Esophagus muscularis mucosa (tissue), 4 donors: ENCODE measurements at places on chromosomes 2 and 18. TPM values are rescaled to one million over a fixed set of nuclear protein-coding genes. Genes with fewer than 3 reads are reported as not detected.

NCKAP5 gene
- 0.33 TPM for total RNA-seq

ZSWIM2 gene
- total RNA-seq: not detected

GRCh38 chr2:8416001-8416571 lies 265.8 kb upstream of the ID2 start:
- H3K4me1 ChIP-seq: peaks cover 8% of the 10 kb centered on the region
- no peaks in the 10 kb centered on the region for H3K36me3 ChIP-seq
- no peaks in the 10 kb centered on the region for H3K27me3 ChIP-seq
- no peak for DNase-seq

GRCh38 chr2:143084462-143084861 lies 44.8 kb upstream of the ARHGAP15 start:
- DNase-seq: no peak
- H3K27ac ChIP-seq: no peak overlapping the region
- no peak overlapping the region for H3K4me3 ChIP-seq
- H3K4me1 ChIP-seq: no peaks in the 10 kb centered on the region

DNA sequence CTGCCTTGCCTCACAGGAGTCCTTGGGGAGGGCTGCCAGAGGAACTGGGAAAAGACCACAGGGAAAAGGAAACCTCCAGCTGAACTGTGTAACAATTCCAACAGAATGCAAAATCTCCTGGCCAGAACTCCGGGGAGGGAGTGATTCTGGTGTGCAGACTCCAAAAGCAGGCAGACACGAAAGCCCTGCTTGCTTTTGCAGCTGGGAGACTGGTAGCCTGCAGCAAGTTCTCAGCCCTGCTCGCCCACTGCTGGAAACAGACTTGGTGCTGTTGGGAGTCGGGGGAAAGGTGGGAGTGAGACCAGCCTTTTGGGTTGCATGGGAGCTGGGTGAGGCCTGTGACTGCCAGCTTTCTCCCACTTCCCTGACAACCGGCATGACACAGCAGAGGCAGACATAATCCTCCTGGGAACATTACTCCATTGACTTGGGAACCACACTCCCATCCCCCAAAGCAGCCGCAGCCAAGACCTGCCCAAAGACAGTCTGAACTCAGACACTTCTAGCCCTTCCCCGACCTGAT lies 26.0 kb upstream of the NMI start:
- no peak for DNase-seq
- H3K36me3 ChIP-seq: no peaks in the 10 kb centered on the region
- no peaks in the 10 kb centered on the region for H3K27me3 ChIP-seq

DNA sequence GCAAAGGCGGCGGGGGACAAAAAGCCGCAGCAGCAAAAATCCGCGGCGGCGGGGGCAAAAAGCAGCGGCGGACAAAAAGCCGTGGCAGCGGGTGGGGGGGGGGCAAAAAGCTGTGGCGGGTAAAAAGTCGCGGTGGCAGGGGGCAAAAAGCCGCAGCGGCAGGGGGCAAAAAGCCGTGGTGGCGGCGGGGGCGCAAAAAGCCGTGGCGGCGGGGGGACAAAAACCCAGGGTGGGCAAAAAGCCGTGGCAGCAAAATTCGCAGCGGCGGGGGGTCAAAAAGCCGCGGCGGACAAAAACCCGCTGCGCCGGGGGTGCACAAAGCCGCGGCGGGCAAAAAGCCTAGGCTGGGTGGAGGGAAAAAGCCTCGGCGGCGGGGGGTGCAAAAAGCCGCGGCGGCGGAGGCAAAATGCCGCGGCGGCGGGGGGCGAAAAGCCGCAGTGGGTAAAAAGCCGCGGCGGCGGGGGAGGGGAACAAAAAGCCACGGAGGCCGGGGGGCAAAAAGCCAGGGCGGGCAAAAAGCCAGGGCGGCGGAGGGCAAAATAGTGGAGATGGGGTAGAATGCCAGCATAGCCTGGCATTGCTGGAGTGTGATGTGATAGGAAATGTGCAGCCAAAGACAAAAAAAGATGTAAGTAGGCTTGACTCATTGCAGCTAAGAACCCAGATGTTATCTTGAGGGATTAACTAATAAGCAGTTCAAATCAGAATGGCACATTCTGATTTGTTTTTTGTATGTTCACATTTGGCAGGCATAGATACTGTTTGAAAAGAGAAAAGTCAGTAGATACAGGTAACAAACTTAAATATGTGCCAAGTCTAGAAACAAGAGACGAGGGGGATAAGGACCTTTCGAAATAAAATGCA lies 1076.3 kb downstream of the RPIA start:
- peaks cover 64% of the 10 kb centered on the region for H3K27me3 ChIP-seq
- H3K4me1 ChIP-seq: no peaks in the 10 kb centered on the region
- H3K27ac ChIP-seq: no peak overlapping the region
- DNase-seq: no peak
- H3K36me3 ChIP-seq: no peaks in the 10 kb centered on the region

ZNF804A gene
- not detected for total RNA-seq

CCDC178 gene
- total RNA-seq: not detected

DNA sequence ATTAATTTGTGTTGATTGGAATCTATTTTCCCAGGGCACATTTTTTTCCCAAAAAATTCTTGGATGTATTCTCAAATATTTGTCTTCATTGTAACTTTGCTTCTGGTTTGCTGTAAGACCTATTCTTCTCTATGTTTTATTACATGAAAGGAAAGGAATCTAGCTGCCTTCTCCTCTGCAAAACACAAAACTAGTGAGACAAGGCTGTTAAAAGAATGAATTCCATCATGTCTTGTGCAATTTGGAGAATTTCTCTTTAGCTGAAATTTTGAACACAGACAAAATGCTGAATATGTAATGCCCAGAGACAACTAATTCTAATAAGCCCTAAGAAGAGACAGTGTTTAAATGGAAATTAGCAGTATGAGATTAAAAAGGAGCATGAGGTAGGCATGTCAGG lies 275.9 kb downstream of the CDH20 start:
- H3K27me3 ChIP-seq: no peaks in the 10 kb centered on the region
- no peak overlapping the region for H3K4me3 ChIP-seq
- no peaks in the 10 kb centered on the region for H3K36me3 ChIP-seq
- H3K4me1 ChIP-seq: peaks cover 16% of the 10 kb centered on the region

TEX44 gene
- total RNA-seq: not detected

MLPH gene
- 7.9 TPM for total RNA-seq

TRIM54 gene
- 0.32 TPM for total RNA-seq

GRCh38 chr2:142862847-142863246 lies 14.6 kb upstream of the KYNU start:
- no peak overlapping the region for H3K4me3 ChIP-seq
- no peaks in the 10 kb centered on the region for H3K36me3 ChIP-seq
- H3K27me3 ChIP-seq: no peaks in the 10 kb centered on the region
- no peak for DNase-seq
- H3K27ac ChIP-seq: no peak overlapping the region
- H3K4me1 ChIP-seq: no peaks in the 10 kb centered on the region

DNA sequence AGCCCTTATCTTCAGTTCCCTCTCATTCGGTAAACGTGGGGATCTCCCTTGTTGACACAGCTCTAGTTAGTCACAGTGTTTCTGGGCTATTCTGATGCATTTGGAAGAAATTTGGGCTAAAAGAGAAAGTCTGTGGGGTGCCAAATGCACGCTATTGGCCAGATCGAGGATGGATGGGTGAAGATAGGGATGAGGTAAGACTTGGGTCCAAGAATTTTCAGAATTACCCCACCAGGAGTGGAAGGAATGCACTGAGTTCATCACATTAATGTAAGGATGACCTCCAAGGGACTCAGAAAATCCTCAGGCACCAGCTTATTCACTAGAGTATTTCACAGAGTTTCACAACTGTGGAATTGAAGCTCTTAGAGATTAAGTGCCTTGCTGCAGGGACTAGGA lies 49.3 kb downstream of the NRP2 start:
- peaks cover 49% of the 10 kb centered on the region for H3K36me3 ChIP-seq
- H3K4me1 ChIP-seq: peaks cover 100% of the 10 kb centered on the region
- no peaks in the 10 kb centered on the region for H3K27me3 ChIP-seq
- no peak overlapping the region for H3K4me3 ChIP-seq
- peak overlapping the region; percentile 87 for H3K27ac ChIP-seq

TCF23 gene
- not detected for total RNA-seq

GRCh38 chr2:25822190-25823117 lies 55.8 kb downstream of the ASXL2 start:
- no peak overlapping the region for H3K27ac ChIP-seq
- H3K4me3 ChIP-seq: peak overlapping the region; percentile 15
- DNase-seq: no peak
- H3K27me3 ChIP-seq: no peaks in the 10 kb centered on the region
- H3K4me1 ChIP-seq: no peaks in the 10 kb centered on the region

GRCh38 chr2:106338043-106338442 lies 130.2 kb downstream of the RGPD3 start:
- no peak overlapping the region for H3K27ac ChIP-seq
- no peaks in the 10 kb centered on the region for H3K36me3 ChIP-seq
- H3K4me3 ChIP-seq: no peak overlapping the region

GRCh38 chr2:134745023-134745422 lies 26.2 kb upstream of the TMEM163 start:
- no peak overlapping the region for H3K4me3 ChIP-seq
- H3K4me1 ChIP-seq: no peaks in the 10 kb centered on the region
- DNase-seq: no peak
- no peaks in the 10 kb centered on the region for H3K27me3 ChIP-seq
- H3K27ac ChIP-seq: no peak overlapping the region

GRCh38 chr2:218329027-218329825 lies 27.4 kb upstream of the CATIP start:
- H3K27me3 ChIP-seq: no peaks in the 10 kb centered on the region
- no peaks in the 10 kb centered on the region for H3K36me3 ChIP-seq
- DNase-seq: peak; percentile 68

NYAP2 gene
- total RNA-seq: under 0.01 TPM

DNA sequence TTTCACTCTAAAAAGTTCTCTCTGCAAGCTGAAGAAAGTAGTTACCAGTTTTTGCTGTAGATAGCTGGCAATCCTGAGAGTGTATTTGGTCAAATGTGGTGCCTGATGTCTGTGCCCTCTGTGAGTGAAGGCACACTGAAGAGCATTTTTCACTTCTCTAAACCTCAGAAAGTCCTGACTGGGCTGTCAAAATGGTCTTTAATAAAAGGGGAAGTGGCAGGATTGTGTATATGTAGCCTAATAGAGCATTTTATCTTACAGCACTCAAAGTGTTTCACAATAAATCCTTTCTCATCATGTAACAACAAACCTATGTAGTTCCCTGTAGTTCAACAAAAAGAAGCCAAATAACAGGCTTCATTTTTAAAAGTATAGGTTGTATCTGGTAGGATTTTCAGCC lies 1552.3 kb upstream of the SLC39A10 start:
- no peaks in the 10 kb centered on the region for H3K27me3 ChIP-seq
- no peak for DNase-seq
- H3K27ac ChIP-seq: no peak overlapping the region
- no peak overlapping the region for H3K4me3 ChIP-seq

GALNT5 gene
- 0.83 TPM for total RNA-seq

ABCG8 gene
- total RNA-seq: not detected

GRCh38 chr2:88450186-88450585 lies 2.3 kb downstream of the FOXI3 start:
- DNase-seq: no peak
- H3K36me3 ChIP-seq: no peaks in the 10 kb centered on the region
- H3K4me3 ChIP-seq: no peak overlapping the region
- H3K27me3 ChIP-seq: peaks cover 45% of the 10 kb centered on the region
- H3K27ac ChIP-seq: no peak overlapping the region

DNA sequence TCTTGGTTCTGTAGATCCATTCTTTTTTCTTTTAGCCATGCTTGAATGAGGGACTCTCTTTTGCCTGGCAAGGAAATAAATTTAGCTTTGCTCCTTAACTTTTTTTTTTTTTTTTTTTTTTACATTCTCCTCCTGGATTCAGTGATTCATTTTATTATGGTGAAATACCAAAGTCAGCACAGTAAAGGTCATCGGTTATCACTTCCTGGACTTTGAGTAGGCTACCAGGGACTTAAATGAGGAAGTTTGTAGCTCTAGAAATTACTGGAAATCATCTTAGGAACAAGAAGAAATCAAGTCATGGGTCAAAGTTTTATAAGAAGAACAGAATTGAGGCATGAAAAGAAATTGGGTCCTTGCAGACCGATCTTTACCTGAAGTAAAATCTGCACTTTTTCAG lies 75.0 kb downstream of the SOCS6 start:
- no peak overlapping the region for H3K27ac ChIP-seq
- no peak for DNase-seq
- no peaks in the 10 kb centered on the region for H3K4me1 ChIP-seq
- no peaks in the 10 kb centered on the region for H3K36me3 ChIP-seq

DNA sequence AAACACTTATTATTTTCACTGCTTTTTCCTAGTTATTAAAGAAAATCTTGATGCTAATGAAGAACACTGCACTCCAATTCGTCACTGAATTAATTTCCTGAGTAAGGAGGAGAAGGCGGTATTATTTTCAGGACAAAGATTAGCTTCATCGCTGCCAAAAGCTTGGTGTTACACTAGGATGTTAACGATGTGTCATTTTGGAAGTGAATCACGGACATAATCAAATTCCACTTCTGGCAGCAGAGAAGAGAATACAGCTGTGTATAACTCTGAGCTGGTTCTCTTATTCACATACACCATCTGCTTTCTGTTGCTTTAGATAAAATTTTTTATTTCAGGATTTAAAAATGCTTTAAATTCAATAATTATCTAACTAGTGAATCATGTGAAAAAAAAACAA lies 74.1 kb downstream of the SCG2 start:
- no peaks in the 10 kb centered on the region for H3K36me3 ChIP-seq
- H3K4me3 ChIP-seq: no peak overlapping the region
- peaks cover 4% of the 10 kb centered on the region for H3K4me1 ChIP-seq
- H3K27me3 ChIP-seq: no peaks in the 10 kb centered on the region

RFTN2 gene
- 6.4 TPM for total RNA-seq

DNA sequence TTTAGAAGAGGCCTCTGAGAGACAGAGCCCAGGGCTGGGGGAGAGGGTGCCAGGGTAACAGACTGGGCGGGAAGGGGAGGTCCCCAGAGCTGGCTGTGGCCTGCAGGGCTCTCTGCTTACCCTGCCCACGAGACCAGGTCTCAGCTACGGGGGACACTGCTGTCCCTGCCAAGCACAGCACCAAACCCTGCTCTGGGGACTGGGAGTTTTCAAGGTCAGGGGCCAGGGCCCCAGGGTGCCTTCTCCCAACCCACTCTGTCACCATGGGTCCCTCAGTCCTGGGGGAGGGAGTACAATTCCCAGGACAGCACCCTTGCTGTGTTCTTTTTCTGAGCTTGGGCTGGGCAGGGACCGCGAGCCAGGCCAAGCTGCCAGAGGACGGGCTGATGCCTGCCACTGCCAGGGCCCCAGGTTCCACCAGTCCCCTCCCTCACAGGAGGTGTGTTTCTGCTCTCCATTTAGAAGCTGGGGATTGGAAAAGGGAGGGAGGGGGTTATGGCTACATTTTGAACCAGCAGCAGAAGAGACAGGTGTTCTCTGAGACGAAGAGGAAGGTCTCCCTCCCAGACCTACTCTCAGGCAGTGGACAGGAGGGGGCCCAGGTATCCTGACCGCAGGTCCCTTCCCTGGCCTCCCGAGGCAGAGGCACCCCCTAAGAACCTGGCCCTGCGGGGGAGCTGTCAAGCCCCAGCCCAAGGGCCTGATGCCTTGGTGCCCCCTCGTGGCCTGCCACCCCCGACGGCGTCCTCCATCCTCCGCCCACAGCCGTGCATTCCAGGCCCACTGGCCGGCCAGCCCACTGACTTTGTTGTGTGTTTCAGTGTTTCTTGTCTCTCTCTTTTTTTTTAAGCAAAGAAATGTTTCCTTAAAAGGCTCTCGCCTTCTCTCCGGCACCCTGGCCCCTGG lies 80.4 kb downstream of the TNS1 start:
- H3K36me3 ChIP-seq: peaks cover 25% of the 10 kb centered on the region
- no peak for DNase-seq
- peak overlapping the region; percentile 26 for H3K4me3 ChIP-seq
- H3K27me3 ChIP-seq: no peaks in the 10 kb centered on the region
